Substantia nigra (tissue), 51 donors: ENCODE measurements at places on chromosomes 16 and 17.

GRCh38 chr16:47523342-47524006 is 62.3 kb downstream of the PHKB start:
- DNase-seq, result no peak

GRCh38 chr17:42706732-42707131 is 24.4 kb downstream of the CNTNAP1 start:
- DNase-seq, result no peak

DNA sequence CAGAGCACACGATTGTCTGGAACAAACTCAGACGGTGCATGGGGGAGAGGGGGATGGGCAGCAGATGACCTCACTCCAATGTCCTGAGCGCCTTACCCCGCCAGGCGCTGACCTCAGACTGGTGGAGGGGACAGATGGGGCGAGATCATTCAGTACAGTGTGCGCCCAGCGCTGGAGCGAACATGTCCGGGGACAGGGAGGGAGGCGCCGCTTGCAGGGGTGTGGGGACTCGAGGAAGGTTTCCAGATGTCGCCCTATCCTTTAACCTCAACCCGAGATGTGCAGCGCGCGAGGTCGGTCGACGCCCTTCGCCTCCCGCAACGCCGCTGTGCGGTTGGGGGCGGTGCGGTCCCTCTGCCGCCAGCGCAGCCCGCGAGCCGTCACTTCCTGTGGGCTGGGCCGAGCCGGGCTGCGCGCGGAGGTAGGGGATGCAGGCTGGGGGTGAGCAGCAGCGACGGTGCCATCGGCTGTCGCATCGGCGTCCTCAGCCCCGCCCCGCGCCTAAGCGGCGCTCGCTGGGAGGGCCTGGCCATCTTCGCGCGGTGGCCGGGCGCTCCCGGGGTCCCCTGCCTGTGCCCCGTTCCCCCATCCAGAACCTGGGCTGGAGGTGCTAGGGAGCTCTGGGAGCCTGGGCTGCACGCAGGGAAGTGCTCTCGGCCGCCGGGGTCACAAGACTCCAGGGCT is 5.3 kb upstream of the CDR2L start:
- DNase-seq, result peak; percentile 87

DNA sequence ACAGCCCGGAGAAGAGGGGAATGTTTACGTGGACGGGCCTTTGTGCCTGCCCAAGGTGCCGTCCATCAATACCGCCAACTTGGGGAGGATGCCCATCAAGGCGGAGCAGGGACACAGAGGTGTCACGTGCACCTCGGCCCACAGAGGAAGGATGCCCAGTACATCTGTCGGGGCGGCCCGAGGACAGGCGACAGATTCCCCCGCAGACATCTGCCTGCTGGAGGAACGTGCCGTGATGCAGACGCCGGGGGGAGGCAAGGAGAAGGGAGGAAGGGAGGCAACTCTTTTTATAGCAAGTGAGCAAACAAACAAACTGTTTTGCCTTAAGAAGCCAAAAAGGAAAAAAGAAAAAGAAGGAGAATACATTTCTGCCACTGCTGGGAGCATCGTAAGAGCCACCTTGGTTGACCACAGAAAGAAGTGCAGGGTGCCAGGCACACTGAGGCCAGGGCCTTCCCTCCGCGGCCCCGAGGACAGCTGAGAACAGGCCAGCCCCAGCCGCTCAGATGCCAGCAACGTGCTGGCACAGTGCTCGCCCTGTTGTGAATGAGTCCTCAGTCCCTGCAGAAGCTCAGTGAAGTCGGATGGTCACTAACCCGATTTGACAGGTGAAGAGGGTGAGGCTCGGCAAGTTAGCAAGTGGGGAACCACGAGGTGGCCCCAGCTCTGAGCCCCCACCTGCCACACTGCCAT is 146.4 kb downstream of the RBFOX3 start:
- DNase-seq, result no peak

- peak; percentile 8 for DNase-seq
Observed at GRCh38 chr17:27466743-27467375, 10.6 kb downstream of the KSR1 start.

- no peak for DNase-seq
Observed at GRCh38 chr17:79626156-79626890, 15.5 kb upstream of the RBFOX3 start.
